Stimulated activated CD4-positive, alpha-beta T cell treated with anti-CD3 and anti-CD28 coated beads, Interleukin-15, amount 100 ng/mL, for 24 hours (primary cell): ENCODE measurements at places on chromosomes 3 and 15.

DNA sequence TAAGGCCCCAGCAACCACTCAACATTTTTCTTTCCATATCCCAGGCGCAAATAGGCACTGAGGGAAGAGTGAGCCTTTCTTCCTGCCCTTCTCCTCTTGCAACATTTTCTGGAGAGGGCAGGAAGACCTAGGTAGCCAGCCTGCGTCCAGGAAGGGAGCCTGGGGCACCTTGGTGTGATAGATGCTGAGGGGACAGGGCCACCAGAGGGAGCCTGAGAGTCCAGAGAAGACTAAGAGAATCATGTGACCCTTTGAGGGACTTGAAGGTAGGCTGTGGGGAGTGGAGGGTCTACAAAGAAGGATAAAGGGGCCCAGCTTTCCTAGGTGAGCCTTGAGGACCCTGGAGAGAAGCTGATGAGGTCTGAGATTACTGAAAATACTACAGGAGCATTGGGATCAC lies 346.6 kb downstream of the CNTN6 start:
- DNase-seq = peak; percentile 12

DNA sequence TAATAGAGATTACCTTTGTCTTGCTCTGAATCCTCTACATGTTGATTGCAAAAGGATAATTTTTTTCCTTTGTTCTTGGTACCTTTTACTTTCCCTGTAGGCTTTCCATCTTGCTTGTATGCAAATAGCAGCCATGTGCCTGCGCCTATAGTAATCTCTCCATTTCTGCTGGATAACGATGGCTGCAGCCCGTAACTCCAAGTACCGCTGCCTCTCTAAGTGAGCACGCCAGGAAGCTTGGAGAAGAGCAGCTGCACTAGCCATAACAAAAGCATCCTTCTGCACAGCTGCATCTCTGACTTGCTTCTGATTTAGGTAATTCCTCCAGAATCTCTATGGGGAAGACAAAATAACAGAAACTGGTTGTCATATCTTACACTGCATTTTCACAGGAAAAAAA lies 89.3 kb downstream of the NR2E3 start:
- no peak for DNase-seq

DNA sequence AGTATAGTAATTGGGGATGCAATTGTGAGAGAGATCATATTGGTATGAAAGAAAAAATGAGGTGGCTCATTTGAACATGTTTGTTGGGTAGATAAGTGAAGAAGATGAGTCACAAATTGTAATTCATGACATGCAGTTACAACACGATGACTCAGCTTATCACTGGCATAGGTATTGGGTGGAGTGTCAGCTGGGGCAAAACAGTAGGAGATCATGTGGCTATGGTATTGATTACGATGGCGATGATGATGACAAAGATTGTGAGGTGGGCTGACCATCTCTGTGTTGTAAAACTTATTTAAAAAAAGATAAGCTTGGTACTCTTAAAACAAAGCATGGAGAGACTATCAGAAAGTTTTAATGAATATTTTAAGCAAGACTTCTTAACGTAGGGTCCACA lies 11.6 kb upstream of the DPH6 start:
- DNase-seq = no peak

- DNase-seq = no peak
These were observed 55.9 kb upstream of the POMGNT2 start for GRCh38 chr3:43161684-43162229.

DNA sequence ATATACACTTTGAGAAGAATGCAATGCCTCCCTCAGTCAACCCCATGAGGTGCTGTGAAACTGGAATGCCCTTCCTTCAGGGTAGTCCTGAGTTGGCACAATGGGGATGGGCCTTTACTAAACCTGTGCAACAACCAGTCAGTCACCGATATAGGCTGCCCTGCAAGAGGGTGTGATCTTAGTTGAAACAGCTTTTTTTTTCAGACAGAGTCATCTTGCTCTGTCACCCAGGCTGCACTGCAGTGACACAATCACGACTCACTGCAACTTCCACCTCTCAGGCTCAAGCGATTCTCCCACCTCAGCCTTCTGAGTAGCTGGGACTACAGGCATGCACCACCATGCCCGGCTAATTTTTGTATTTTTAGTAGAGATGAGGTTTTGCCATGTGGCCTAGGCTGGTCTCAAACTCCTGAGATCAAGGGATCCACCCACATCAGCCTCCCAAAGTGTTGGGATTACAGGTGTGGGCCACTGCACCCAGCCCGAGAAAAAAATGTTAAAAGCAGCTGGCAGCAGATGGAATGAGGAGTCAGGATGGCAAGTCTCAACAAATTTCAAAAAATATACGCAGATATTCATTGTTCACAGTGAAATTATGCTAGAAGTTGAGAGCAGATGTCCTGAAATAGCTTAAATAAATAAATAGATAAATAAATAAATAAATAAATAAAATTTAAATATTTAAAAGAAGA lies 31.8 kb downstream of the MYO5A start:
- peak; percentile 71 for DNase-seq

GRCh38 chr3:129606636-129607390 lies at the start of gene PLXND1:
PLXND1 (minus strand) TSS chr3:129606676; CDS start chr3:129606639, 37 bp downstream.
- DNase-seq = peak; percentile 52

- DNase-seq = no peak
These were observed 32.9 kb upstream of the ALG1L2 start for GRCh38 chr3:130048726-130049125.

- no peak for DNase-seq
These were observed 172.0 kb upstream of the LRRFIP2 start for GRCh38 chr3:37346227-37347005.

DNA sequence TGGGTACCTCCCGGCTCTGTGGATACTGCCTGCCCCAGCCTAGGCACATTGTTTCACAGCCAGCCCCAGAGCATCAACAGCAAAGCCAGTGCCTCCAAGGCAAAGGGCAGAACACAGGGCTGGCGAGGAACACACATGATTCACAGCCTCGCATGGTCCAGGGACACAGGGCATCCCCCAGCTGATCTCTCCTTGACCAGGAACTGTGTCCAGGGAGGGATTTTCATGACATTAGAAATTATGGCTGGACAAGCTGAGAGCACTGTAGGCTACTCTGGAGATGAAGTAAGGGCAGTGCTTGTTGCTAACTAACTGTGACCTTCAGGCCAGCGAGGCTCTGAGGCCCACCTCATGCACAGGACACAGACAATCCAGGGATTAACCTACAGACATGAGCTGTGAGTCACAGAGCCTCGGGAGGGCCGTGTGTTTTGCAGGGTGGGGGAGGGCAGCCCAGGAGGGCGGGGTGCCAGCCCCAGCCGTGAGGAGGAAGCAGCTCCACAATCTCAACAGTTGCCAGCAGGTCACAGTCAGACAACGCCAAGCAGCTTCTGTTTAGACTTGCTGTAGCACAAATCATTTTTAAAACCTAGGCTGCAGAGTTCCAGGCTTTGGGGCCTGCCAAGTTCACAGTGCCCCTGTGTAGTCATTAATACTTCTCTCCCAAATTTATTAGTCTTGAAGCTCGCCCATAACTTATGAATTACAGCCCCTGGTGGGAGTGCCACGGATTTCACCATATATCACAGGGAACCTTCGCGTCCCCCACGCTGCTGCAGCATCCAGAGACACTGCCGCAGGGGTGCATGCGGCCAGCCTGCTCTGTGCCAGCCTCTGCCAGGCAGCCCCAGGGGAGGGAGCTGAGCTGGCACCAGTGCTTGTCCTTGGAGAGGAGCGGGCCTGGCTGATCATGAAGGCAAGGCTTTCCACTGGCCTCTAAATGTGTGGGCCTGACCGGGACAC lies 114.7 kb downstream of the ETFA start:
- DNase-seq = no peak

- no peak for DNase-seq
These were observed 51.9 kb downstream of the PBRM1 start for GRCh38 chr3:52633786-52634185.

DNA sequence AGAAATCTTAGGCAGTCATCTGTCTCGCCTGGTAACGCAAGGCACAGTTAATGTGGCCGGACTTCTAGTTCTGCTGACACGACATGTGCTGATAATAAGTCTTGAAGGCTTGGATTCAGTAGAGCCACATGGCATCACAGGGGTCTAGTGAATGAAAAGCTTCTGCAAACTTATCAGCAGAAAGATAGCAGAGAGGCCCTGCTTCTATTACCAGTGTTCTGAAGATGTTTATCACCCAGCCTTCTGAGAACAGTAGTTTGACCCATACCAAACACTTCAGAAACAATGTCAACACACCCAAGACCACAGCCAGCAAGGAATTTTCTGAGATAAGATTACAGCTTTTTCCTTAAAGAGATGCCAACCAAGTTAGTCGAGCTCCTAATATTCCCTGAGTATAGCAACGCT lies 102.7 kb upstream of the UMPS start:
- DNase-seq = no peak

DNA sequence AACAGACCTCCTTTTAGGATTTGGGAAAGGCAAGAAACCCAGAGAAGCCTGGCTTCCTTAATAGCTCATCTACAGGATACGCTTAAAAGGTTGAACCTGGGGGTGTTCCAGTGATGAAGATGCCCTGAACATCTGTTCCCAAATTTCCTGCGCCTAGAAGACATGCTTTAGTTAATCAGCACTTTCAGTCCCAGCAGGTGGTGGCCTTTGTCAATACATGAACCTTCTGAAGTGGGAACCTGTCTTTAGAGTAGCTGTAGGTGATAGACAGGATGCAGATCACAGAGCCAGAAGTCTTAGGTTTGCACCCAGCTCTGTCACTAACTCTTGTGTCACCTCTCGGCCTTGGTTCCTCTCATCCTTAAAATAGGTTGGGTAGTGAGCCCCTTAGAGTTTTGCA lies 149.7 kb upstream of the SYNPR start:
- no peak for DNase-seq

GRCh38 chr3:64625381-64625780 lies 62.4 kb downstream of the ADAMTS9 start:
- no peak for DNase-seq

DNA sequence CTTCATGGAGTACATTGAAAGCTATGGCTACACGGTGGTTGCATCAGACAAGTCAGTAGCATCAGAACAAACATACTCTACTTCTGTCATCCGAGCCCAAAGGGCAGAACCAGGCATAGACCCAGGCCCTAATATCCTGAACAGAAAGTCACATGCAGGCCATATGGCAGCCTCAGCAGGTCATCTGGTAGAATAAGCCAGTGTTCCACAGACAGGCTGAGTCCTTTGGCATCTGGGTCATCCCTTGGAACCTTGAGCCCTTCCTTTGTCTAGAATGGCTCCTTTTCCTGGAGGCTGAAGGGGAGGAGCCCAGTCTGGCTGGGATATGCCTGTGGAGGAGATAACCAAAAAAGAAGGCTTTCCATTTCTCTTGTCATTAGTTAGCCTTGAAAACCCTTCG lies 29.2 kb downstream of the SEMA6D start:
- no peak for DNase-seq

- no peak for DNase-seq
These were observed 642.3 kb downstream of the PLOD2 start for GRCh38 chr3:145518639-145519038.

DNA sequence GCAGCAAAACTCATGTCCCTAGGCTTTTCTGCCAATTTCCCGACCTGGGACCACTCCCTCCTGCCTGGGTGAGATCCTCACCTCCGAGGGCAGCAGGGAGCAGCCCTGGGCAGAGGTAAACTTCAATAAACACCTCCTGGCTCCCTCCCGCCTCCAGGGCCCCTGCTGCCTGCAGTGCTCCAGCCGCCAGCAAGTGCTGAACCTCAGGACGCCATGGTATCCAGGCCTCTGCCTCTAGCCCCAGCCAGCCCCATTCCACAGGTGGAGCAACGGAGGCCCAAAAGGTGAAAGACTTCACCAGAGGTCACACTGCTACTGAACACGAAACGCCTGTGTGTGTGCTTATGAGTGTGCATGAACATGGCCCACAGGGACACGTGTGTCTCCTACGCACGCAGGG lies 59.9 kb upstream of the LINGO1 start:
- DNase-seq = no peak

DNA sequence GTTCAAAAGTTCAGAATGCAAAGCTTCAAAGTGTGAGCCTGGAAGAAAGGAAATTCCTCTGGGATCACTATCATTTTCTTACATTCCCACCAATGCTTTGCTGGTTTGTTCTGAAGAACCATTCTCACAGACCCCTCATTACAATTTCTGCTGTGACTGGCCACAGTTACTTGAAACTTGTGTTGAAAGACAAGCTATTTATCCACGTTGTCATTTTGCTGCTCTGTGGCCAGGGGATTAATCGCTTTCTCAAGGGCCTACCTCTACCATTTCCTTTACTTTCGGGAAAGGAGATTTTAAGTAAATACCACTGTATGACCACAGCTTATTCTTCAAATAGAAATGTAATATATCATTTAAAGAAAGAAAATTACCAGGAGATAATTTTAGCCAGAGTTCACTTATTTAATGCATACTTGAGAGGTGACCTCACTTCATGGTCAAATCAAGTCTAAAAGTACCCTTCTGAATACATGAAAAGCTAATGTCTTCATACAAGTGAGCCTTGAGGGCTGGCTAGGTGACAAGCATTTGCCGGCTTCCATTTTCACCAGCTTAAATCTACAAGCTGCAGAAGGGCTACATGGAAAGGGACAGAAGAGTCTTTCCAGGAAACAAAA lies 69.8 kb upstream of the ROBO2 start:
- DNase-seq = no peak

DNA sequence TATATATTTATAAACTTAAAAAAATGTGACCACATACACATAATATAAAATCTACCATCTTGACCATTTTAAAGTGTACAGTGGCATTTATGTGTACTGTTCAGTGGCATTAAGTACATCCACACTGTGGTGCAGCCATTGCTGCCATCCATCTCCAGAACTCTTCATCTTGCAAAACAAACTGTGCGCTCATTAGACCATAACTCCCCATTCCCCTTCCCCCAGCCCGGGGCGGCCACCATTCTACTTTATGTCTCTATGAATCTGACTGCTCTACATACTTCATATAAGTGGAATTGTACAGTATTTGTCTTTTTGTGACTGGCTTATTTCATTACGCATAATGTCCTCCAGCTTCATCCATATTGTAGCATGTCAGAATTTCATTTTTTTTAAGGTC lies 47.8 kb downstream of the CTXND1 start:
- no peak for DNase-seq

- DNase-seq = no peak
These were observed 171.6 kb upstream of the TSC22D2 start for GRCh38 chr3:150236316-150237082.
